Stimulated activated CD4-positive, alpha-beta T cell treated with anti-CD3 and anti-CD28 coated beads, Interleukin-4, amount 100 ng/mL, for 1 hour (primary cell): ENCODE measurements at places on chromosomes 6 and 20.

GRCh38 chr6:56079751-56080540 is 167.4 kb downstream of the COL21A1 start:
- no peak for DNase-seq

GRCh38 chr6:22643780-22644179 is 74.4 kb downstream of the HDGFL1 start:
- no peak for DNase-seq

GRCh38 chr20:41048461-41049301 is 20.1 kb downstream of the TOP1 start:
- no peak for DNase-seq

- no peak for DNase-seq
Measured at GRCh38 chr20:20525756-20526155, 157.9 kb downstream of the INSM1 start.

DNA sequence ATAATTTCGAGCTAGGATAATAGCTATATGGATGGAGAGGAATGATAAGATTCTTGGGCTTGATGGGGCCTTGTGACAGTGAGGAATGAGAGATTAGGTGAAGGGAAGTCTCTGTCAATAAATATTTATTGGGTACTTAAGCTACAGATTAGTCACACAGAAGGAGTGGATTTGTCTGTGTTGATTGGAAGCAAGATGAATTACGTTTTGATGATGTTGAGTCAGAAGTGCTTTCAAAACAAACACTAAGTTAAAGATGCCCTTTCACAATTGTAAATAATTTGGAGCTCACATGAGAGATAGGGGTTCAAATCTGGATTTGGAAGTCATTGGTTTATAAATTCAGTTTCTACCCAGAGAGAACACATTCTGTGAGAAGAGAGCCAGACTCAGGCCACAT is 834.2 kb downstream of the KIF16B start:
- DNase-seq, result no peak
